Stimulated activated naive B cell treated with anti-CD40 and anti-IgM and Interleukin-4, amounts not matched to agents 10 μg/mL and 1 μg/mL and 100 μg/mL, for 72 hours (primary cell): ENCODE measurements at places on chromosomes 3 and 15.

DNA sequence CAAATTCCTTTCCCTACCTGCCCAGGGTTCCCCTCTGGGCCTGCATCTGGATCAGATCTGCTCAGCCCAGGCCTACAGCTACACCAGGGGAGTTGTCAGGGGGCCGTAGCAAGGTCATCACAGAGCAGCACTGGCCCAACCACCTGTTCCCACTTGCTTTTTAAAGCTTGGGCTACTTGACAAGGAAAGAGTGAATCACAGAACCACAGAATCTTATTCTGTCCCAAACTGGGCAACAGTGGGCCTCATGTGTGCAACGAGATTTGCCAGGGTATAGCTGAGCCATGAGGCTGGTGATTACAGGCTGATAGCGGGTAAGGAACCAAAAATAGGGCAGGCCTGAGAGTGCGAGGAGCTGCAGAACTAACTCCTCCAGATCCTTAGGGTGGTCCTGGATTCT lies 66.7 kb downstream of the MYLK start:
- DNase-seq, result no peak

DNA sequence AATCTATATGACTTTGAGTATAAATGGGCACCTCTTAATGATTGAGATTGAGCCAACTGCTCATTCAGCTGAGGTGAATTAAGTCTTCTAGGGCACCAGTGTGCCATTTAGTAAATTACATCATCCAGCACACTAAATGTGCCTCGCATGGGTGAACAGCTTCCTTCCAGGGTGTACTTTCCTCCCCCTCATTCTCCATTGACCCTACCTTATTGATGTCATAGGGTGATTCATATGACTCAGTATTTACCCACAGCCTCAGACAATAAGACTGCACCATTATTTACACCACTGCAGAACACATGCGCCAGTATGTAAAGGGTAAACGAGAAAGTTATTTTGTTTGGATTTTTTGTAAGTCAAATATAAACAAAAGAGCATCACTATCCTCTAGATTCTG lies 185.2 kb upstream of the ARL6 start:
- no peak for DNase-seq

- DNase-seq, result no peak
These were observed 8.1 kb downstream of the RMDN3 start for GRCh38 chr15:40746916-40747418.

DNA sequence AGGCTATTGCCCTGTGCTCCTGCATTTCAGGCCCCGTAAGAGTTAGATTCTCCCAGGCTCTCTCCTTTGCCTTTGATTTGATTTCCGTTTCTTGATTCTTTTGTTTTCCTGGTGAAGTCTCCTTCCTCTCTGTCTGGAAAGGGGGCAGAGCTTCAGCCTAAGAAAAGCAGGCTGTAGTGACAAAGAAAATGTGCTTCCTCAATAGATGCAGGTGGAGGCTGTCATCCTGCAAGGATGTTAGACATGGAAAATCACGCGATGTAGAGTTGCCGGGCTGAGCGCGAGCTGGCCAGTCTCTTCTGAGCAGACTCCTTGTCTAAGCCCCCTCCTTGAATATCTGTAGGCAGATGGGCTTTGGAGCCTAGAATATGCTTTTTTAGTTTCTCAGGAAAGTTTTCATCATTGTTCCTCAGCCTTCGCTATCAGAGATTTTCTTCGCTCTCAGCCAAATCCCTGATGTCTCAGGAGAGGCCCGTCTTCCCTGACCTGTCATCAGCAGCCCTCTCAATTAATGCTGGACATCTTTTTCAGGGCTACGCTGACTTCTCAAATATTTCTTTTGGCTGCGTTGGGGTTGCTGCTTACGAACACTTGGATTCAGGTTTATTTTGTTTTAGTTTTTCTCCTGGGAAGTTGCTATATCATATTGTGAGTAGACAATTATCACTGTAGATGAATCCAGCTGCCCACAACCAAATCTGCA lies 163.6 kb downstream of the ITPR1 start:
- no peak for DNase-seq

DNA sequence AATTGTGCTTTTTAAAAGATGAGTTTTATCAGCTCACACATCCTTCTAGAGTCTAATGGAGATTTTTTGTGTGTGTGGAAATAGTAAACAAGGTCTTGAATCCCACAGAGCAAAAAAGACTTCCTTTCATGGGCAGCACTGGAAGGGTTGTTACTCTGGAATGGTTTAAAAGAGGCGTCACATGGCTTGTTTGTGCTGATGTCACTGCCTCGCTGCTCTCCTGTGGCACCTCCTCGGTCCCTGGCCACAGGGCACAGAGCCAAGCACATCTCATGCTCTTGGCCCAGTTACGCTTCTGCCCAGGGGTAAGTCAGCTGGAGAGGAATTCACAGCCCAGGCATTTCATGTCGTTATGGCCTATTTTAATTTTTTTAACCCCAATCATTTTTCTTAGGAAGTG lies 53.2 kb downstream of the PGPEP1L start:
- DNase-seq, result no peak

DNA sequence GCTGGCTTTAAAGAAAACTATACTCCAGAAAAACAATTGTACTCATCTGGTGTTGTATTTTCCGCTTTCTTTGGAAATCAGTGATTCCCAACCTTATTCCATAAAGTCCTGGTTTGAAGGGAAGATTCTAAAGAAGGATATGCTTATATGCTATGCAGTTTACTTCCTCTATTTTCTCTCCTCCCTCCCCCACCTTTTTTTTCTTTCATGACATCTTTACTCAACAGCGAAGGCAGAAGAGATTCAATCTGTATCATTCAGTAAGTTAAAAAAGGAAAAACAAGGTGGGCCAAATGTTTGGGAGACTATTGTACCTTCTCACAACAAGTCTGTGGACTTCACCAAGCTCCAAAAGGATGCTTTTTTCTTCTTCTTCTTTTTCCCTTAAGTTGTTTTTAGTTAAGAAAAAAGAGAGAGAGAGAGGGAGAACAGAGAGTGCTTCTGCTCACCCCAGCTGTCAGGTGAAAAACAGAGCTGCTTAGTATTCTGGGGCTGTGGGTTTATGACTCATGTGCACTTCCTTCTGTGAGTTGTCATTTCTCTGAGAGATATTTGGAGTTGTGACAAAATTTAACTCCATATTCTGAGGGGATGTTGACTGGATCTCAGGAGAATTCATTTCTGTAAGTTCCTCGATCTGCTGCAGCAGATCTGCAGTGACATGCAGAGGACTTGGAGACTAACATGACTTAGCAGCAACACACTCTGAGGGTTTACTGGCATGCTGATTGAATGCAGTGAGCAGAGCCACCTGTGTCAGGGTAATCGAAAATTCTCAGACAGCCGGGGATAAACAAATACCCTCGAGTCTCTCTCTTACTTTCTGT lies 70.7 kb downstream of the SSR3 start:
- peak; percentile 23 for DNase-seq

- DNase-seq, result no peak
These were observed 38.5 kb downstream of the FBLN2 start for GRCh38 chr3:13587442-13587841.

DNA sequence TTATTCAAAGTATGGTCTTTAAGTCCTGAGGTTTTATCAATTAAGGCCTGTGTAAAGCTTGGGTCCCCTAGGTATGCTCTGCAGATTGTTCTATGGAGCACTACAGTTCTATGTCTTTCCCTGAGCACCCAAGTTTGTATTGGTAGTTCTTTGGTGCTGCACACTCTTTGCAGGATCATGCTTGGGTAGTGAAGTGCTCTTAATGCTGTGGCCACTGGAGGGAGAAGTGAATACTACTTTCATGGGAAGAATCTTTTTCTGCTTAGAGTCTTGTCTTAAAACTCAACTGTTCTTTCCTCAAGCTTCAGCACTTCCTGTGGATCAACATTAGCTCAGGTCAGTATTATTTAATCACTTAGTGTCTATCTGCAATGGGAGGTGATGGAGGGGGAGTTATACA lies 93.6 kb upstream of the CFAP20DC start:
- no peak for DNase-seq

GRCh38 chr3:29677421-29677820 lies 396.6 kb downstream of the RBMS3 start:
- DNase-seq, result no peak

DNA sequence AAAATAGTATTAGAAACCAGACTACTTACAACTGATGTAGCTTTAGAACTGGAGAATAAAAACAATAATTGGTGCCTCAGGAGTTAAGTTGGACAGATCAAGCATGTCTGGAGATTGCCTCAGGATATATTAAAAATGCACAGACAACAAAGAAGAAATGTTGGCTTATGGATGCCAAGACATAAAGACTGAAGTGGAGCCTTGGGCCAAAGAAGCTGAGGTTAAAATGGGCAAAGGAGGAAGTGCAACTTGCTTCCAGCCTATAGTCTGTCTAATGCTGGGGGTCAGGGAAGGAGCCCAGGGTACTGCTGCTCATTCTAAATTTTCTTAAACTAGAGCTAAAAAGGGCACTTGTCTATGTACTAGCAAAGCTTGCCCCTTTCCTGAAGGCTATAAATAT lies 77.5 kb downstream of the ESYT3 start:
- DNase-seq, result no peak

- DNase-seq, result no peak
These were observed 735.8 kb downstream of the ZPLD1 start for GRCh38 chr3:103170651-103171050.

DNA sequence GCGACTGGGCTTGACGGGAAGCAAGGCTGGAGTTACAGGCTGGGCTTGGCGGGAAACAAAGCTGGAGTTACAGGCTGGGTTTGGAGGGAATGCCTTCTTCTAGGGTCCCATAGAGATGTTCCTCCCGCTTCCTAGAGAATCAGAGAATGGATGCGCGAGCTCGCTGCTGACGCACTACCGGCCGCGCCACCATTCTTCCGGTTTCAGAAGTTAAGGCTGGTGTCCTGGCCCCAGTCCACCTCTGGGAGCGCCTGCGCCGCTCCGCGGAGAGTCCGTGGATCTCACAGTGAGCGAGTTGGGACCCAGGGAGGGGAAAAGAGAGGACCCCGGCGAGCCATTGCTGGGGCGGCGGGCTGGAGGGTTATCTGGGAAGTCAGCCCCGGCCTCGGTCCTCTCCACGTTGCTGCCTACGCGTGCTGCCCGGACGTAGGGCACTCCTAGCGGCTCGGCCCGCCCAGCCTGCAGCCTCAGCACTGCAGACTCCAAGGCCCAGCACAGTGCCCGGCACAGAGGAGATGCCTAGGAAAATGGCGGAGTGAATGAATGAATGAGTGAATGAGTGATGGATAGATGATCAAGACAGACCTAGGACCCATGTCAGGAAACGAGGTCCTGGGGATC lies at the start of gene ZNF502:
Gene ZNF502 (plus strand): TSS at position 206 of the 621 bp plus-strand sequence. CDS start 7,602 bp downstream, outside the sequence.
- peak; percentile 67 for DNase-seq

GRCh38 chr3:19543212-19543841 lies 390.7 kb downstream of the EFHB start:
- no peak for DNase-seq

DNA sequence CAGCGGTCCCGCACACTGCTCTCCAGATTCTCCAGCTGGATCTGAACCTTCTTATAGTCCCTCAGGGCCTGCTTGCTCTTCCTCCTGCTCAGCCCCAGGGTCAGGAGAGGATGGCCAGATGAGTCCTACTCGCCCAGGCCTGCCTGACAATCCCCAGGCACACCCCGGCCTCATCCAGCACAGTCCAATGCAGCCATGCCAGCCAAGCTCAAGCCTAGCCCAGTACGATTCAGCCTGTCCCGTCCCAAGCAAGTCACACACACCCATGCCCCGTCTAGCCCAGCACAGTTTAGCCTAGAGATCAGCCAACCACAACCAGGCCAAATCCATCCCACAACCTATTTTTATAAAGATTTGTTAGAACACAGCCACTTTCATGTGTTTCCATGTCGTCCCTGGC lies 16.8 kb downstream of the PLXNB1 start:
- no peak for DNase-seq

DNA sequence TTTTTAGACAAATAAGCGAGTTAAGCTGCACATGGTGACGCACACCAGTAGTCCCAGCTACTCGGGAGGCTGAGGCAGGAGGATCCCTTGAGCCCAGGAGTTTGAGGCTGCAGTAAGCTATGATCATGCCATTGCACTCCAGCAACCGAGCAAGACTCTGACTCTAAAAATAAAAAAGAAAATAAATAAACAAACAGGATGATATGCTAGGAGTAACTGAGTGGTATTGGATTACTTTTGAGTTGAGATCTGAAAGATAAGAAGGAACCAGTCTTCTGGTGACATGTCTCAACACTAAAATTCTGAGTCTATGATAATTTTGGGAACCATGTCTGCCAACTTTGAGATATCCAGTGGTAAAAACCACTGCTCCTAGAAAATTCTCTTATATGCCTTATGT lies 109.1 kb upstream of the SKOR1 start:
- no peak for DNase-seq

GRCh38 chr3:62873761-62874710 lies 1.2 kb downstream of the CADPS start:
- DNase-seq, result no peak

DNA sequence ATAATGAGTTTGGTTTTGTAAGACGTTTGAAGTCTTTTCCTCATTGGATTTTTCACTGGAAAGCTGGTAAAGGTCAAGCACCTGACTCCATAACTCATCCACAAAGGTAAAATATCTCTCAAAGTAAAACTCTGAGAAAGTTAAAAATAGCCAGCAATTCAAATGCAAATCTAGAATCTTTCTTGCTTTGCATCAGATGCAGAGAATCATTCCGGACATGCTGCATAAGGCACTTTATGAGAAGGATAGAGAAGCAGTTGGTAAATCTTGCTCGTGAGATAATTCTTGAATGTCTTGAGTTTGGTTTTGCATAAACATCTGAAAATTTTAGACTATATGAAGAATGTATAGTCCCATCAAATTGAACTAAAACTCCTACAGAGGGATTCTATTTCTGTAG lies 9.1 kb downstream of the KCNMB2 start:
- DNase-seq, result no peak

DNA sequence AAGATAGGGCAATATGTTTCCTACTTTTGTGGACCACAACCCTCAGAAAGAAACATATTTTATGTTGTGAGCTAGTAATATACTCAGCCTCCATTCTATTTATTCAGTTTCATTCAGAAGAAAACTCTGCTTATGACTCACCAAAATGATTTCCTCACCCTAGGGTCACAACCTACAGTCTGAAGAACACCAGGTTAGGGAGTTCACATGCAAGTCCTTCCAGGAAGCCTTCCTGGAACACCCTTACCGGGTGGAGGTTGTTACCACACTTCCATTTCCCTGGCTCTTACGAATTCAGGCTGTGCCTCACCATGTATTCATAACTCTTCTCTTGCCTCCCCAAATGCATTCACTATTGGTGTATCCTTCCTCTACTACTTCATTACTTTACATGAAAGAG lies 228.0 kb upstream of the ADAMTS9 start:
- DNase-seq, result no peak

DNA sequence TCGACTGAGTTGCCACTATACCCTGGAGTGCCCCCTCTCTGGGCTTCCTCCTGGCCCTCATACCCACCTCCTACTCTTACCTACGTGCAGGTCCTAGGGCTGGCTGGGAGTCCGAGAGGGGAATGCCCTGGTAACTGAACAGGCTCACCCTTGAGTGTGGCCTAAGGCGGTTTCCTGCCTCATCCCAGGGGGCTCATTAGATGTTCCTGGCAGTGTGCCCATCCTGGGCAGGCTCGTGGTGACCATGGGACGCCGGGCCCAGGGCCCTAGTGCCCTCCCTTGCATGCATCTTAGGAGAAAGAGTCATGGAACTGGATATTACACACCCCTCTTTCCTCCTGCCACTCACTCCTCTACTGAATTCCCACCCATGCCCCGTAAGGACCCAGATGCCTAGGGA lies 2.8 kb downstream of the SEMA4B start:
- DNase-seq, result no peak

GRCh38 chr3:131081224-131081623 lies 54.5 kb downstream of the NEK11 start:
- no peak for DNase-seq
